Stimulated activated CD8-positive, alpha-beta memory T cell treated with anti-CD3 and anti-CD28 coated beads, Interleukin-4, amount 100 ng/mL, for 1 hour (primary cell): ENCODE measurements at places on chromosomes 16 and 17.

DNA sequence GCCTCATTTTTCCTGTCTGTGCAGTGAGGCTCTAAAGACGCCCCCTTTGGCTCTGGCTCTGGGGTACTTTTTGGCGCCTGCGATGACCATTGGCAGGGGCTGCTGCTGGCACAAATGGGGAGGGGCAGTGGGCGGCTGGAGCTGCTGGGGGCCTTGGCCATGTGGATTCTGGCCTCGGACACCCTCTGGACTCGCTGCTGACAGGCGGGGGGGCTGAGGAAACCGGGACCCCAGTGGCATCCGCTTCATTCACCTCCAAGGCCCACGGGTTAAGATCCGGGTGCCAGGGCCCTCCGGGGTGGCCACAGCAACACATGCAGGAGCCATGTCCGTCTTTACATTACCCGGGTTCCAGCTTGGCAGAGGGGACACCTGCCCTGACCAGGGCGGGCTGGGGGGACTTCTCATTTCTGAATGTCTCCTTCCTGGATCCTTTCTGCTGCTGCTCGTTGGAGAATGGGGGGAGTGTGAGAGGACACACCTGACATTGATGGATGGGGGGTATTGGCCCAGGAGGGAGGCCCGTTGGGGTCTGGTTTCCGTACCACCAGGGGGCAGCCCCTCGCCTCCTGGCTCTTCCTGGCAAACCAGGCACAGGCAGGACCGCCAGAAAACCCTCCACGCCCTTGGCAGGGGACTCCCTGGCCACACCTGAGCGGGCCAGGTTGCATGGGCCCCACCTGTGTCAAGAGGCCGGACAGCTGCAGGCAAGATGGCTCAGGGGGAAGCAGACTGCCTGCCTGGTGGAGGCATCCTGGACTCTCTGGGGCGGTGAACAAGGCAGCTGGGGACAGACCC lies 21.8 kb downstream of the GSE1 start:
- DNase-seq: no peak

GRCh38 chr17:34107019-34107418 lies 148.1 kb upstream of the CCL2 start:
- DNase-seq: no peak

GRCh38 chr16:4249530-4250308 lies 7.8 kb upstream of the SRL start:
- no peak for DNase-seq

GRCh38 chr16:28863929-28864793 lies 518 bp downstream of the SH2B1 start:
- DNase-seq: no peak

- DNase-seq: no peak
Measured at GRCh38 chr17:31499771-31500554, 108.5 kb downstream of the RAB11FIP4 start.

DNA sequence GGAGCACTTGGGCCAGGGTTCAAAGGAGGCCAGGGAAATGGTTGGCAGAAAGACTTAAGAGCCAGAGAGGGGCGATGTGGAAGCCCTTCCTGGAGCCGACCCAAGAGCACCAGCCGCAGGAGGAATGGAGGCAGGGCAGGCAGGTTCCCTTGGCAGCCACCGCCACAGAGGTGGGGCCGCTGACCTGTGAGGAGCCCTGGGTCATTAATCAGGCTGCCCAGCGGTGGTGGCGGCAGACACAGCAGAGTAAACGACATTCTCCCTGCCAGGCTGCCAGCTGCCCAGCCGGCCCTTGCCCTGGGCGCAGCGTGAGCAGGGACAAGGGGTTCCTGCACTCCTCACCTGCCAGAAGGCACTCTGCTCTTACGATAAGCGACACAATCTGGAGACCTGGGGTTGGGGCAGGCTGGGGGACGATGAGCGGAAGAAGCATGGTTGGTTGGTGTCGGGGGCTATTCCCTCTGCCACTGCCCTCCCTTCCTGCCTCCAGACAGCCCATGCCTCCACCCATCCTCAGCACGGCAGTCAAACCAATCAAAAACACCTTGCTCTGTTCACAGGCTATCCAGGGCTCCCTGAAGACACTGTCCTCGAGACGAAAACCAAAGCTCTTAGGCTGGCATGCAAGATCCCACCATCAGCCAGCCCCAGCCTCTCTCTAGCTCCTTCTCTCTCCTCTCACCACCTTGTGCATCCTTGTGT lies 40.9 kb downstream of the PLXDC1 start:
- DNase-seq: no peak

GRCh38 chr17:43352579-43353331 lies 46.0 kb upstream of the ARL4D start:
- no peak for DNase-seq

DNA sequence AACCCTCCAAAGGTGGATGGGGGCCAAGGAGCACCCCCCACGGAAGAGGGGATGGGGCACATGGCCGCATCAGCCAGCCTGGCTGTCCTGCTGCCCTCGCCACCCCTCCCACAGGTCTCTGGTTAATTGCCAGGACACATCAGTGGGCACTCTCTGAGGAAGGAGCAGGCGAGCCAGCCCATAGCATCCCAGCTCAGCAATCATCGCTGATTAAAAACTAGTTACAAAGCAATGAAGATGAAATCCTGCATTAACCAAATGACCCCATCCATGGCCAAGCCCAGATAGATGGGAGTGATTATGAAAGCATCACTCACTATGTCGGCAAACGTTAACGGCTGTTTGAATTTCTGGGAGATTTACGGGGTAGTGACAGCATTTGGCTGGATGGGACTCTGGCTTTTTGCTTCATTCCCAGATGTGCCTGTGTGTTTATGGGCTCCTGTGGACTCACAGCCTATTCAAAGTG lies 45.3 kb downstream of the CCDC182 start:
- no peak for DNase-seq

DNA sequence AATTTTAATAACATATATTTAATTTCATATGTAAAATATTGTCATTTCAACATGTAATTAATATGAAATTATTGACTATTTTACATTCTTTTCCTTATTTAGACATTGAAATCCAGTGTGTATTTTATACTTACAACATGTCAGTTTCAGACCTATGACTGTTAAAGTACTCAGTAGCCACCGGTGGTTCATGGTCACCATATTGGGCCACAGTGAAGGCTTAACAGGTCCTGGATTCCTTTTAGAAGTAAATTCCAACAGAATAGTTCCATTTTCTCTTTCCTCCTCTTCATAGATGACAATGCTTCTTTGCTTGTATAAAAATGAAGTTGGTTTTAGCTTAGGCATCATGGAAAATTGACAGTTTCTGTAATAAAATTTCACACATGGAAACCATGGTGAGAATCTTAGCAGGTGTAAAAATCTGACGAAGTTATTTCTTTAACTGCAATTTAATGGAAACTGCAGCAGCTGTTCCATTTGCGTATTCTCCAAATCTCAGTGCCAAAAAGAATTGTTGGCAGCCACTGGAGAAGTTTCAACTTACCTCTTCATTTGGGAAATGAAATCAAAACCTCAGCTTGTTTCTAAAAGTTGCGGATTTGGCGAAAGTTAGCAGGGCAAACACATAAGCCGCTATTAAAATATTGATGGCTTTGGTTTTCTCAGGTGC lies 231.1 kb downstream of the CDH13 start:
- DNase-seq: no peak

- no peak for DNase-seq
Measured at GRCh38 chr17:59683283-59683682, 23.9 kb downstream of the PTRH2 start.

DNA sequence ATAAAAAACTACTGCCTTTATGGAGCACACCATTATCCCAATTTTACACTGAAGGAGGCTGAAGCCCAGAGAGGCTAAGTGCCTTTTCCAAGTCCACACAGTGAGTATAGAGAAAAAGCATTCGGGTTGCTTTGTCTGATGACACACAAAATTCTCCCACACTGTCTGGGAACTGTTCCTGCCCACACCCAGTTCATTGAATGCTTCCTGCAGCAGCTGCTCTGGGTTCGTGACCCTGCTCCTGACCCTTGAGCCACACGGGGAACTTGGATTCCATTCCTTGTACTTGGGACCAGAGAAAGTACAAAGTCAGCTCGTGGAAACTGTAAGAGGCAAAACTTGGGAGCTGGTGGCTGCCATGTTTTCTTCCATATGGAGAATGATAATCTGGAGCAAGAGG lies 57.9 kb downstream of the AKAP1 start:
- no peak for DNase-seq

GRCh38 chr16:56277075-56277474 lies 85.8 kb downstream of the GNAO1 start:
- DNase-seq: no peak
